Cardiac septum (tissue), 1 donor: ENCODE measurements at places on chromosomes 16 and 17.

GRCh38 chr17:9974448-9975381 lies 69.6 kb upstream of the RCVRN start:
- no peak for DNase-seq

GRCh38 chr17:43637563-43638323 lies 24.0 kb downstream of the MEOX1 start:
- no peak for DNase-seq

DNA sequence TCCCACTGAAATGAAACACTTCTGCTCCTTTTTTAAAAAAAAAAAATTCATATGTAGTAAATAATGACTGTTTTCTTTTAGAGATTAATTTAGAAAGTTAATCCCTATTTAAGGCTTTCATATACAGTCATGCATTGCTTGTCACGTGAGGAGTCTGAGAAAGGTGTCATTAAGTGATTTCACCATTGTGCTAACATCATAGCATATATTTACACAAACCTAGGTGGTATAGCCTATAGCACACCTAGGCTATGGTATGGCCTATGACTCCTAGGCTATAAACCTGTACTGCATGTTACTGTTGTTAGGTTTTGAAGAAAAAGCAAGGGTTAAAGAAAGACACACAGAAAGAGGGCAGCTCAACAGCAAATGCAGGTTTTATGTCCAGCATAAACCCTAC lies 13.7 kb downstream of the PPY start:
- no peak for DNase-seq

- no peak for DNase-seq
Measured at GRCh38 chr17:30520882-30521281, 43.7 kb downstream of the GOSR1 start.

- no peak for DNase-seq
Measured at GRCh38 chr17:13833921-13834320, 232.2 kb upstream of the HS3ST3A1 start.

DNA sequence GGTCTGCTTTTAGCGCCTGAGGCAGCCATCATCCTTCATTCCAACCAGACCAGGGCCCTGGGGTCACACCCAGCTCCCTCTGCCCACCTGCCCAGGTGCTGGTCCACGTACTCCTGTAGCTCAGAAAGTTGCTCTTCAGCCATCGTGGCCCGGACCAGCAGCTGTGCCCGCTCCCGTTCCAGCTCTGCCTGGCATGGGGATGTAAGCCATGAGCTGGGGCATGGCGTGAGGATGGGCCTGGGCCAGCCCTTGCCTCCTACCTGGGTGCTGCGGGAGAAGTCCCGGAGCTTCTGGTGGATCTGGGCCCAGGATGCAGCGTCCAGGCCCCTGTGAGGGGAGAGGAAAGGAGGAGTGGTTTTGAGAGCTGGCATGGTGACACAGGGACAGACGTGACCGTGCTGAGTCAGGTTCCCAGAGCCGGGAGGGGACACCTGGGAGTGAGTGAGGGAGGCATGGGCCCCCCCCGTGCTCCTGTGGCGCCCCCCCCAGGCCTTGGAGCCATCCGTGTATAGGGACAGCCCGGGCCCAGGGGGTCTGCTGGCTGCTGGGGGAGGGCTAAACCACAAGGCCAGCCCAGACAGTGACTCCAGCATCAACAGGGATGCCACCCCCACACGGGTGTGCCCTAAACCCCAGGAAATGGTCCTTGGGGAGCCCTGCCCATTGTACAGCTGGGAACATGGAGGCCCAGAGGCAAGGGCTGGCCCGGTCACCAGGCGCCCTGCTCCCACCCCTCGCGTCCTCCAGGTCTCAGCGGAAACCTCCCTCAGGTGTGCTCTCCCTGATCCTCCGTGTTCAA lies 2.1 kb downstream of the ANTKMT start:
- DNase-seq, result no peak

DNA sequence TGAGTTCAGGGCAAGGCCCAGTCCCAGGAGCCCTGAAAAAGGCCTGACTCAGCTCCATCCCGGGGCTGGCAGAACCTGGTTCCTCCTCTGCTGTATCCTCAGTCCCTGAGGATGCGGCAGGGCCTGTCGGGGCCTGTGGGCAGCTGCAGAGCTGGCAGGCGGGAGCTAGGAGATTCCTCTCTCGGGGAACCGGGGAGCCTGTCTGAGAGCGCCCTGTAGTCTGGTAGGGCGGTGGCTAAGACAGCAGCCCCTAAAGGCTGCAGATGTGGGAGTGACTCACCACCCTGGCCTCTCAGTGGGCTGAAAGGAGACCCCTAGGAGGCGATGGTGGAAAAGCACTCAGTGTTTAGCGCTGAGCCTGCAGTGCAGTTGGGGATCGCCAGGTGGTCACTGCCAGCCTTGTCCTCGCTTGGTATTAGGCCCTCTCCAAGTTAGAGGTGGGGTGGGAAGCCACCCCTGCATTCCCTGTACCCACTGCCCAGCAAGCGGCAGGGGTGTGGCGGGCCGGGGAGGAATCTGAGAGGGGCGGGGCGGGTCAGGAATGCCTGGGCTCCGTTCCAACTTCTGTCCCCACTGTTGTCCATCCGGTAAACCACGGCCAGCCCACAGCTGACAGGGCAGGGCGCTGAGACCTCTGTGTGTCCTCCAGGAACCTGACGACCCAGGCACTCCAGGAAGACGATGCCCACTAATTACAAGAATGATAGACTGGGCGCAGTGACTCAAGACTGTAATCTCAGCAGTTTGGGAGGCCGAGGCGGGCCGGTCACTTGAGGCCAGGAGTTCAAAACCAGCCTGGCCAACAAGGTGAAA lies 29.5 kb upstream of the CDH1 start:
- no peak for DNase-seq

DNA sequence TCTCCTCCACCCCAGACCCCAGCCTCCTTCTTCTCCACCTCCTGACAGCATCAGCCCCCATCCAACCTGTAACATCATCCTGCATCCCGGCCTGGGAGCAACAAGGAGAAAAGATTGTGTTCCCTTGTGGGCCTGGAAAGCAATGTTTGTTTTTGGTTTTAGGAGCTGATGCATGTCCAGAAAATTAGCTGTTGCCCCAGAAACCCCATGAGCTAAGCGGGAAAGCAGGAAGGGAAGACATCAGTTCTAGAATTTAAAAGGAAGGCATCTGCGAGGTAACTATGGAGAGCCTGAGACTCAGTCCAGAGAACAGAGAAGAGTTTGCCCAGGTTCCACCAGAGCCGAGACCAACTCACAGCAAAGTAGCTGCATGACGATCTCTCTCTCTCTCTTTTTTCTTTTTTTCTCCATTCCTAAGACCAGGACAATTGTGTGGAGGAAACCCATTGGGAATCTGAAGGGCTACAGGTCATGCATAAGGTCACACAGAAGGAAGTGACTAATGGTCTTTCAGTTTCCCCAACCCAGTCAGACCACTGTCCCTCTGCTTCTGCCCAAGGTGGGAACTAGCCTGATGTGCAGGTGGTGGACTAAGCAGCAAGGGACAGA lies 124.4 kb downstream of the SLC39A11 start:
- no peak for DNase-seq

GRCh38 chr17:82929676-82930042 lies 89.8 kb upstream of the ZNF750 start:
- DNase-seq, result peak; percentile 29
